ENCODE measurements at places on chromosomes 4 and X.

DNA sequence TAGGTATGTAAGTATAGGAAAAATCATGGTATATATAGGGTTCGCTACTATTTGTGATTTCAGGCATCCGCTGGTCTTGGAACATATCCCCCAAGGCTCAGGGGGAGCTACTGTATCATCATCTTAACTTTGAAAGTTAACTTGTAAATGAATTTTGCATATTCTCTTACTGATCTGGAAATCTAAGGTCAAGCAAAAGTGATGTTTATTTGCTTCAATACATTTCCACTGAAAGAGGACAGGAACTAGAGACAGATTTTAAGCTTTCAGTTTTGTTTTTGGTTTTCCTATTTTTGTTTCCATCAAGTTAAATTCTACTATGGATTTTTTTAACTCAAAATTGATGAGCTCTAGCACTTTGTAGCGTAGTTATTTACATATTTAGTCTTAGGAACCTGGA lies 56.2 kb downstream of the NAF1 start:
- DNase-seq, result no peak

GRCh38 chrX:67651437-67652142 lies 107.8 kb downstream of the AR start:
- DNase-seq, result no peak

DNA sequence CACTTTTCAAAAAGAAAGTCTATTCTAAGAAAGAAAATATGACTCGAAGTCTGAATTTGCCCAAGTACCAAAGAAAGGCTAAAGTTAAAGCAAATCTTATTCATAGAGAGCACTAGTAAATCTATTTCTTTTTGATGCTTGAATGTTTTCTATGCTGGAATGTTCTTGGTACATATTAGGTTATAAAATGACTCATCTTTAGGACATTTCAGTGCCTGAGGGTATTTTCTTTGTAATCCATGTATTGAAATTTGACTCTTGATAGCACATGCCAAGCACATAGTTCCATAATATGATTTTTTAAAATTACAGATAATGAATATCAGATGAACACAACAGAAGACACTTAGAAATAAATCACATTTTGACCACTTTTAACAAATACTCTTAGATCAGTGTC lies 232.8 kb downstream of the TRIML1 start:
- DNase-seq, result no peak

GRCh38 chr4:91147067-91147466 lies 1019.9 kb downstream of the CCSER1 start:
- DNase-seq, result no peak

DNA sequence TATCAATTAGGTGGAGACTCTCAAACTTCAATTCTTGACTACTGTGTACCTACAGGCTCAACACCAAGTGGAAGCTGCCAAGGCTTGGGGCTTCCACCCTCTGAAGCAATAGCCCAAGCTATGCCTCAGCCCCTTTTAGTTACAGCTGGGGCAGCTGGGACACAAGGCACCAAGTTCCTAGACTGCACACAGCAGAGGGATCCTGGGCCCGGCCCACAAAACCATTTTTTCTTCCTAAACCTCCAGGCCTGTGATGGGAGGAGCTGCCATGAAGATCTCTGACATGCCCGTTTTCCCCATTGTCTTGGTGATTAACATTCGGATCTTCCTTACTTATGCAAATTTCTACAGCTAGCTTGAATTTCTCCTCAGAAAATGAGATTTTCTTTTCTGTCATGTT lies 3.4 kb upstream of the UGDH start:
- no peak for DNase-seq

- no peak for DNase-seq
Measured at GRCh38 chr4:81512757-81513501, 41.2 kb upstream of the RASGEF1B start.

DNA sequence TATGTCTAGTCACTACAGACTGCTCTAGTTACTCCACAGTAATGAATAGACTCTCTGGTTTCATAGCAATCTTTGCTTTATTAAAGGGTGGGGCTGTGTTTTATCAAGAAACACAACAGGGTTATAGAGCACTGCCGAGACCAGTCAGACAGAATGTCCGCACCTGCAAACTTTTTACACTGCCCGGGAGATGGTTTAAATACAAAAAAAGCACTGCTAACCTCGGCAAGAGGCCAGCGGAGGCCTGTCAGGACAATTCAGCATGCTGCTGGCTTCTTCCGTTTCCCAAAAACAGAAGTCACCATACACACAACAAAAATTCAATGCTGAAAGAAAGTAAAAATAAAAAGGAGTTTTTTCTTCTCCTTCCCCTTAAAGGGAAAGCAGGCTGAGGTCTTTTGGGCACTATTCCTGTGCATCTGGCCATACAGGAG lies 67.4 kb downstream of the IRF2 start:
- DNase-seq, result no peak

DNA sequence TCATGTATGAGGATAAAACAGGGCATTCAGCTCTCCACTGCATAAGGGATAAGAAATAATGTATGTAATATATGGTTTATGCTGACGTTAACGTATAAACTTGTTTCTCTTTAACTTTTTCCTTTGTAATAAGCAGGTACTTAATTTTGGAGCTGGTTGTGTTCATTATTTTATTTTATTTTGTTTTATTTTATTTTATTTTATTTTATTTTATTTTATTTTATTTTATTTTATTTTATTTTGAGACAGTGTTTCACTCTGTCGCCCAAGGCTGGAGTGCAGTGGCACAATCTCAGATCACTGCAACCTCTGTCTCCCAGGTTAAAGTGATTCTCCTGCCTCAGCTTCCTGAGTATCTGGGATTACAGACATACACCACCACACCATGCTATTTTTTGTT lies 1932.6 kb upstream of the TENM3 start:
- no peak for DNase-seq

DNA sequence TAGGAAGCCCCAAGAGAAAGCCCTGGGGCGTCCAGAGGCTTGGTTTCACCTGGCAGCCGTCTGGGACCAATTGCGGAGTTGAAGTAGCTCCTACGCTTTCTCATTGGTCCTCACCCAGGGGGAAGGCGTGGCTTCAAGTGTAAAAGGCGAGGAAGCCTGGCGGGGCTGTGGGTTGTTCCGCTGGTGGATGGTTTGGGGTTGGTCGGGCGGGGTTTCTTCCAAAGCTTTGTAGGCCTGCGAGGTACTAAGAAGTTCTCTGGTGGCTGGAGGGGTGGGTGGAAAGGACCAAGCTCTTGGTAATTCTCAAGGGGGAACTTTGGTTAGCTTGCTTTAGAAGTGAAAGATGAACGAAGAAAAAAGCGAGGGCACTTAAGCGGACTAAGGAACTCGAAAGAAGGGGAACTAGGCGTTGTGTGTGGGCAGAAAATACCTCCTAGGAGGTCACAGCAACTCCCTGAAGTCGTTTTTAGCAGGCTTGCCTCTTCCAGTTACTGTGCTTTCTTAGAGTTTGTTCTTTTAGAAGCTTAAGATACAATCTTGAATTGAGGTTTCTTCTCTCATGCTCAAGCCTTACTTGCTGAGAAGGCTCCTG lies 36.6 kb downstream of the CCNG2 start:
- DNase-seq, result no peak

- no peak for DNase-seq
Measured at GRCh38 chrX:103398421-103398864, 22.1 kb downstream of the BEX3 start.

- no peak for DNase-seq
Measured at GRCh38 chrX:131907488-131908314, 115.4 kb upstream of the STK26 start.

- no peak for DNase-seq
Measured at GRCh38 chrX:67892401-67892800, 348.6 kb downstream of the AR start.

- no peak for DNase-seq
Measured at GRCh38 chr4:42329421-42329820, 67.9 kb upstream of the SHISA3 start.

Measured in cerebellar nuclear complex (tissue), 1 donor.